AG10803 (cell line): ENCODE measurements at places on chromosomes 13 and 19.
A peak's percentile ranks its signal among the peaks of the same experiment; 100 is the strongest.

GRCh38 chr19:35207391-35207871, 21.1 kb downstream of the FAM187B start:
- no peak for DNase-seq

GRCh38 chr13:33479105-33479504, 193.6 kb upstream of the STARD13 start:
- no peak for DNase-seq

DNA sequence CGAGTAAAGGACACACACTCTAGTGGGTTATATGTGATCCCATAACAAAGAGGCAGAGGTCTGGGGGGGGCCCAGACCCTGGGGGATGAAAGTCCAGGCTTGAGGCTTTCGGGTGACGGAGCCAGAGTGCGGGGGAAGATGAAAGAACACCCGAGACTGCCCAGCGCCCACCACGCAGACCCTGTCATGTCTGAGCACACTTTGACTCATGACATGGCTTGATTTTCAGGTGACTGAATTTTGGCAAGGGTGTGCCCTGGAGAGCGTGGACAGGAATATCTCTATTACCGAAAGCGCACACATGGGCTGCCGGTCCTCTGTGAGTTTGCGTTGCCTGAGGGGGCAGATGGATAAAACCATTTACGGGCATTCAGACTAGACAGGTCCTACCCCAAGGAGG, 192.0 kb upstream of the SOX1 start:
- DNase-seq, result no peak

DNA sequence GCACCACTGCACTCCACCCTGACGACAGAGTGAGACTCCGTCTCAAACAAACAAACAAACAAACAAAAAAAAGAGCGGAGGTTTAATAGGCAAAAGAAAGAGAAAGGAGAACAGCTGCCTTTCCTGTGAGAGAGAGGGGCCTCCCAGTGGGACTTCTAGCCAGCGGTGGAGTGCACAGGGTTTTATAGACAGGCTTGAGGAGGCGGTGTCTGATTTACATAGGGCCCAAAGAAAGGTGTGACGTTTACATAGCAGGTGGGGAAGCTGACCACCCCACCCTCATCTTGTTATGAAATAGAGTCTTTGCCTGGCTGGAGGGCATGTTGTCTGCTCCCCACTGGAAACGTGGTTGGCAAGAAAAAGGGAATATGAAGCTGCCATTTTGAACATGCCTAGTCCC, 106.0 kb upstream of the CSNK1A1L start:
- no peak for DNase-seq

GRCh38 chr13:93309886-93310523, 83.4 kb downstream of the GPC6 start:
- DNase-seq, result peak; percentile 74

DNA sequence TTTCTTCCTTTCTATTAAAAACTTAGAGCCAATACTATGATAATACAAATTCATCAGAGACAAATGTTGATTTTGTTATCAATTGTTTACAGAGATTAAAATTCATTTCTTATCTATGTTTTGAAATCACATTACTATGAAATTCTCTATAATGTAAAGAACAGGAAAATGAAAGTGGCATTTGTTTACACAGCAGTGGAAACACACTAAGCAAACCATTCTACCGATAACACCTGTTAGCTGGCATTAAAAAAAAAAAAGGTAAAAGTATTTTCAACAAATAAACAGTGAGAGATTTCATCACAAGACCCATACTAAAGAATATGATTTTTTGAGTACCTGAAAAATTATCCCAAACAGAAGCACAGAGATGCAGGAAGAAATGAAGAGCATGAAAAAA, 4.8 kb upstream of the CCDC70 start:
- no peak for DNase-seq

DNA sequence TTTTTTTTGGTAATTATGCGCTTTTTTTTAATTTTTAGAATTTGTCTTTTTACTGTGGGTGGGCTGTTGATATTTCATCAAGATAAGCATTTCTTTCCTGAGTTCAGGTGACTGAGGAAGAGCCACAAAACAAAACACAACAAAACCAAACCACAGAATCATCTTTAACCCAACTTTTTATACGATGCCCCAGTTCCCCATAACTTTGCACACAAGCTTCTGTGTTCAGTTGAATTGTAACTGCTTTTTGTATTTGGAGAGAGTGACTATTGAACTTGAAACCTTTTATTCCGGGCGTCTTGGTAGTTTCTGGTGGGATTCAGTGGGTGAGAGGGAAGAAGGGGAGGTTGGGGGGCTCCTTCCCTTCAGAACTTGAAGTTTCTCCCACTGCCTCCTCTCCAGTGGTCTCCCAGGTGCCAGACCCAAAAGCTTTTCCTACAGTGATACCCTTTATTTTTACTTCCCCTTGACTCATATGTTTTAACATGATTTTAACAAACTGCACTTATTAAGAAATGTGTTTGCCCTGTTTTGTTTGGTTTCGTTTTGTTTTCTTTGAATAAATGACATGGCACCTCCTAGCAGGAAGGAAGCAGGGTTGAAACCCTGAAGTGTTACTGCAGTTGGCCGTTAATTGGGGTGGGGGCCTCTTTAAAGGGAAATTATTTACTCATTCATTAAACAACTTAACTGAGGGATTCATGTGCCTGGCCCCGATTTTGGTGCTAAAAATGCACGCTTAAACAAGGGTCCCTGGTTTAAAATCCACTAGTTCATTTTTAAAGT, 2.7 kb upstream of the CCDC97 start:
- DNase-seq, result no peak
